ENCODE measurements at places on chromosomes 3 and 15.

DNA sequence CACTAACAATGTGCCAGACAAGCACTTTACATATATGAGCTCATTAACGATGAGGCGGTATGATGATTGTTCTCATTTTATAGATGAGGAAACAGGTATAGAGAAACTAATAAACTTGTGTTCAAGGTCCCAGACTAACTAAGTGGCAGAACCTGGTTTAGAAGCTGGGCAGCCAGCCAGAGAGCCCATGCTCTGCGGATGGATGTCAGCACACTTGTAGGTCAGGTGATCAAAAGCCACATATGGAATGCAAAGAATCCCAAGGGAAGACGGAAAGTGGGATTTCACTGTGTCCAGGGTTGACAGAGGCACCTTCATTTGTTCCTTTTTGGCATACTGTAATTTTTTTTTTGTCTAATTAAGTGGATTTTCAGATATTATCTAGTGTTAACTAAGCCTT, 103.7 kb downstream of the EFL1 start:
- DNase-seq, result no peak

DNA sequence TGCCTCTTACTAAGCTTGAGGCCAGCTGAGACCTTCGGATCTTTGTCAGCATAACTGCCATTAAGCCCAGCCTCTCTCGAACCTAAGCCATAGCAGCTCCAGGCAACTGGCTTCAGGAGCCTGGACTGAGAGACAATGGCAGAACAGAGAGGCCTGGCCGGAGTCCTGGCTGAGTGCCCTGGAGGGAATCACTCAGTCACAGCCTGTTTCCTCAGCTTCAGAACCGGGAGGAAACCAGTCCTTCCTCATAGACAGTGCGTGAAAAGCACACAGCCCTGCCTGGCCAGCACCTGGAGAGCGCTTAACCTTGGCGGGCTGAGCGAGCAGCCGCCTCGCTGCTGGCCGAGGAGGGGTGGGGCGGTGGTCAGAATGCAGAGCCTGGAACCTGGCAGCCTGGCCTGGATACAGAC, 21.6 kb downstream of the RNU5B-1 start:
- DNase-seq, result no peak

DNA sequence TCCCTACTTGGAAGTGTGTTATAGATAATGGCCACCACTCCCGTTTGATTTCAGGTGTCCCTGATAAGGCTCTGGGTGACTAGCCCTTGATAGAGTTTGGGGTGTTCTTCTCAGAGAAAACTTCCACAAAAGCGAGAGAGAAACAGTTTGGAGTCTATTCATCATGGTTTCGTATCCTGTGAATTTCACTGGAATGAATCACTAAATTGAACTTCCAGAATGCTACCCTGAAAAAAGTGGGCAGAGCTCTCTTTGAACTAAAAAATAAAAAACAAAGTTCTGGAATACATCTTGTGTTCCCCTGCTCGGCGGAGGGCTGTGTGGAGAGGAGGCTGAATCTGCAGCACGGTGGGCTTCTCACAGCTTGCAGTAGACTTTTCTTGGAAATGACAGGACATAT, 52.8 kb upstream of the FAM98B start:
- peak; percentile 54 for DNase-seq

GRCh38 chr15:67558502-67558901, 16.0 kb downstream of the MAP2K5 start:
- DNase-seq, result no peak

GRCh38 chr3:156132313-156132712, 11.9 kb downstream of the KCNAB1 start:
- DNase-seq, result no peak

- DNase-seq, result no peak
These were observed 230.9 kb downstream of the XXYLT1 start for GRCh38 chr3:195040094-195040493.

DNA sequence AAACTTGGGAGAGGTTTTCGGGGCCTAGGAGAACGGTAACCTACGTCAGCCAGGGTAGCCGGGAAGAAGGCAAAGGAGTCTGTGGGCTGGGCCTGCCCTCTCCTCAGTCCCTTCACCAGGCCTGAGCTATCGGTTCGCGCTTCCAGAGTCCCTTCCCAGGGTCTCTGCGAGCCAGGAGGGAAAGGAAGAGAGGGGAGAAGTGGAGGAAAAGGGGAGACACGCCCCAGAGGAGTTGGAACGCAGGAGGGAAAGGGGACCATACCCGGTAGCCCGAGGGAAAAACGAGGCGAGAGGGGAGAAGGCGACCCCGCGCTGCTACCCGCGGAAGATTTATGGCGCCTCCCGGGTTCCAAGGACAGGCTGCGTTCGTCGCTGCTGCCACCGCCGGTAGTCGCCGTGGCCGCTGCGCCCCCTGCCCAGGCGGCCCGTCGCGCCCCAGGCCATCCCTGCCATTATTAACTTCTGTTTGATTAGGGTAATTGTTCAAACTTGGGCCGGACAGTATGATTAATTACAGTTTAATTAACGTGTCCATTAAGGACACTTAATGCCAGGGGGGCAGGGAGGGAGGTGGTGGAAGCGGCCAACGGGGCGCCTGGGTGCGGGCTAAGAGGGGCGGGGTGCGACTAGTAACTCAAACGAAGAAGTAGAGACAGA, 3.4 kb upstream of the SKOR1 start:
- no peak for DNase-seq

DNA sequence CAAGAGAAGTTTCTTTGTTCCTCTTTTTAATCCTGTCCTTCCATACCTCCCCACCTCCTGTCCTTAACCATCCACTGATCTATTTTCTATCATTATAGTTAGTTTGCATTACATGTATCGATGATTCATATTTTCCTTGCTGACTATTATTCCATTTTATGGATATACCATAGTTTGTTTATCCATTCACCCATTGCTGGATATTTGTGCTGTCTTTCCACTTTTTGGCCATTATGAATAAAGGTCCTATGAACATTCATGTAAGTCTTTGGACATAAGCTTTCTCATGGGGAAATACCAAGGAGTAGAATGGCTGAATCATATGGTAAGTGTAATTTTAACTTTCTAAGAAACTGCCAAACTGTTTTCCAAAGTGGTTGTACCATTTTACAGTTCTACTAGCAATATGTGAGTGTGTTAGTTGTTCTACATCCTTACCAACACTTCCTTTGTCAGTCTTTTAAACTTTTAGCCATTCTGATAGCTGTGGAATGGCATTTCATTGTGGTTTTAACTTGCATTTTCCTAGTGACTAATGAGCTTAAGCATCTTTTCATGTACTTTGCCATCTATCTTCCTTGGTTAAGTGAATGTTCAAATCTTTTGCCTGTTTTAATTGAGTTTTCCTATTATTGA, 11.7 kb downstream of the ATP6V1A start:
- DNase-seq, result peak; percentile 74

GRCh38 chr3:57078344-57078634, 17.8 kb downstream of the SPATA12 start:
- peak; percentile 60 for DNase-seq

- DNase-seq, result peak; percentile 72
These were observed 116.4 kb downstream of the DUT start for GRCh38 chr15:48447657-48448056.

DNA sequence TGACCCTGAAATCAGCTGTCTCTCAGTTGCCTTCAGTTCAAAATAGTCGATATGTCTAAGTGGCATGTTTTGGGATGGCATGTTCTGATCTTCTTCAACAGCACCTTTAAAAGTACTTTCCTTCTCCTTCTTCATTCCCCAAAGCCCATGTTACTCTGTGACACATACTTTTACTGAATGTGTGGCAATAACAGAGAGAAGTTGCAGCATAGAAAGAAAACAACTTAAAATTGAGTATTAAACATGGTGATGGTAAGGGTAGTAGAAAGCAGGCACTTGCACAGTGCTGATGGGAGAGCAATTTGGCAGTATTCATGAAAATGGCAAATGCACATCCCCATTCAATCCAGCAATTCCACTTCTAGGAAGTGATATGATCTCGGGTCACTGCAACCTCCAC, 12.3 kb upstream of the ULK4 start:
- DNase-seq, result no peak

GRCh38 chr3:139523718-139524117, 15.8 kb downstream of the RBP1 start:
- no peak for DNase-seq

GRCh38 chr3:16146015-16146730, 28.3 kb upstream of the GALNT15 start:
- DNase-seq, result no peak

- no peak for DNase-seq
These were observed 451.6 kb upstream of the TPRG1 start for GRCh38 chr3:188720215-188720614.

- DNase-seq, result peak; percentile 83
These were observed 289.7 kb upstream of the ADAMTS9 start for GRCh38 chr3:64977308-64978100.

DNA sequence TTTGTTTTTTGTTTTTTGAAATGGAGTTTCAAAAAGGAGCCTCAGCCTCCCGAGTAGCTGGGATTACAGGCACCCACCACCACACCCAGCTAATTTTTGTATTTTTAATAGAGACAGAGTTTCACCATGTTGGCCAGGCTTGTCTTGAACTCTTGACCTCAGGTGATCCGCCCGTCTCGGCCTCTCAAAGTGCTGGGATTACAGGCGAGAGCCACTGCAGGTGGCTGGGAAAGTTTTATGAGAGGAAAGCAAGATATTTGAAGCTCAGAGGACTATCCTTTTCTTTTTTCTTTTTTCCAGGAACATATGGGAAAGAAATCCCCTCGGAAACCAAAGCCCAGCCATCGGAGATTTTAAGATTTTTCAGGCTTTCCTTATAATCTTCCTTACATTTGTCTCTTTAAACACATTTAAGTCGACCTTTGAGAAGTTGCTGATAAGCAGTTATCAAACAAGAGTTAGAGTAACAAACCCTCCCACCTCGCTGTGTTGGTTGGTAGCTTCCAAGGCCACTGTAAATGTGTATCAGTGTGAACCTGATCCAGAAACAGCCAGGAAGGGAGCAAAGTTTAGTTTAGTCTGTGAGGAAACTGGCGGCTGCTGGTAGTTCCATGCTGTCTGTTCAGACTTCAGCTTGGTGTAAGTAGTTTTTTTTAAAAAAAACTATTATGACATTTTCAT, 34.5 kb upstream of the MAP3K13 start:
- DNase-seq, result no peak

- no peak for DNase-seq
These were observed 434.5 kb downstream of the MCTP2 start for GRCh38 chr15:94665676-94666441.

GRCh38 chr15:92407321-92407720, 13.6 kb downstream of the ST8SIA2 start:
- no peak for DNase-seq

GRCh38 chr15:67999320-68000100, 54.6 kb upstream of the PIAS1 start:
- peak; percentile 32 for DNase-seq

GRCh38 chr3:28267984-28268849, 26.8 kb downstream of the CMC1 start:
- DNase-seq, result no peak

DNA sequence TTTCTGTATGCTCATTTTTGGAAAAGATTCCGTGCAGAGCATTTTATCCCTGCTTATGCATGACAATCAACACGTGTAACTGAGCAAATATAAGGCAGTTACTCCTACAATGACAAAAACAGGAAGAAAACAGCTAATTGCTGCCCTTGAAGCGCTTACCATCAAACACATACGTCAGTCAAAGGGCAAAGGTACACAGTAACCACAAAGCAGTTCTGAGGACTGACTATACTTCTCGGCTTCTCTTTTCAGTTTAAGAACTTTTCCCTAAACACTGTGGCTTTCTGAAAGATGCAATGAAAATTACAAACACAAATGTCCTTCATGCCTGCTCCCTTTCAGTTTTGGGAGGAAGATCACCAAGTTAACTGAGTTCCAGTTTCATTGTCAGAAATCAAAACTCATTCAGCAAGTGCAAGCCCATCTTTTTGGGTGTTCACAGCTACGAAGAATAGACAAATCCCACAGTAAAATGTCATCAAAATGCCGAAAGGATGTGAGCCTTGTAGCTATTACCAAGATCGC, 602.8 kb downstream of the FOXP1 start:
- no peak for DNase-seq

GRCh38 chr3:5214352-5214751, 26.8 kb downstream of the EDEM1 start:
- DNase-seq, result no peak

DNA sequence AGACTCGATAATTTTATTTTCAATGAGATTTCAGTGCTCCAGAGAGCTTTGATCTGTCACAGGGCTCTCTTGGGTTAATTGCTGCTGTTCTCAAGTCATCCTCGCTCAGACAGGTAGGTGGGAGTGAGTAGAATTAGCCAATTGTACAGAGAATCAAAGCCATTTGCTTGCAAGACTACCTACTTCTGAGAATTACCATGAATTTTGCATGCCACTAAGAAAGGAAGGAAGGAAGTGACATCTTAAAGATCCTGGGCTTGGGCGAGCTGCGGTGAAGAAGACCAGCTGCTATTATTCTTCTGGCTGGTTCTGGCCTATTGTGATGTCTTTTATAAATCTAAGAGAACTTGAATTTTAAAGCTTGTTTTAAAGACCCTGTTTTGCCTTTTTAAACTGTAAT, 154.1 kb upstream of the LPP start:
- DNase-seq, result no peak

- no peak for DNase-seq
These were observed 244.5 kb upstream of the KCNMB2 start for GRCh38 chr3:178291574-178292370.
